ENCODE measurements at places on chromosomes 3 and 15.

DNA sequence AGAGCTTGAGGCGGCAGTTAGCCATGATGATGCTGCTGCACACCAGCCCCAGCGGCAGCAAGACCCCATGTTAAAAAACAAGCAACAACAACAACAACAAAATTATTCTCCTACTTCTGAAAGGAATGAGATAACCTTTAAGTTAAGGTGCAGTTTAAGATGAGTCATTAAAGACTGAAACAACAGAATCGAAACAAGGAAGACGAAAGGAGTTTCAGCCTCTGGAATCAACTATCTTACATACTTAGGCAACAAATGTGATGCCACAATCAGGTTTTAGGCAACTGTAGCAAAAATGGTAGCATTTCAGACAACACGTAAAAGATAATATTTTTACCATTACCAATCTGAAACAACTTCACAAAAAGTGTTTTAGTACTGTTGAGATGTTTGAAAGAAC is 12.2 kb downstream of the SCAANT1 start:
- no peak for DNase-seq

DNA sequence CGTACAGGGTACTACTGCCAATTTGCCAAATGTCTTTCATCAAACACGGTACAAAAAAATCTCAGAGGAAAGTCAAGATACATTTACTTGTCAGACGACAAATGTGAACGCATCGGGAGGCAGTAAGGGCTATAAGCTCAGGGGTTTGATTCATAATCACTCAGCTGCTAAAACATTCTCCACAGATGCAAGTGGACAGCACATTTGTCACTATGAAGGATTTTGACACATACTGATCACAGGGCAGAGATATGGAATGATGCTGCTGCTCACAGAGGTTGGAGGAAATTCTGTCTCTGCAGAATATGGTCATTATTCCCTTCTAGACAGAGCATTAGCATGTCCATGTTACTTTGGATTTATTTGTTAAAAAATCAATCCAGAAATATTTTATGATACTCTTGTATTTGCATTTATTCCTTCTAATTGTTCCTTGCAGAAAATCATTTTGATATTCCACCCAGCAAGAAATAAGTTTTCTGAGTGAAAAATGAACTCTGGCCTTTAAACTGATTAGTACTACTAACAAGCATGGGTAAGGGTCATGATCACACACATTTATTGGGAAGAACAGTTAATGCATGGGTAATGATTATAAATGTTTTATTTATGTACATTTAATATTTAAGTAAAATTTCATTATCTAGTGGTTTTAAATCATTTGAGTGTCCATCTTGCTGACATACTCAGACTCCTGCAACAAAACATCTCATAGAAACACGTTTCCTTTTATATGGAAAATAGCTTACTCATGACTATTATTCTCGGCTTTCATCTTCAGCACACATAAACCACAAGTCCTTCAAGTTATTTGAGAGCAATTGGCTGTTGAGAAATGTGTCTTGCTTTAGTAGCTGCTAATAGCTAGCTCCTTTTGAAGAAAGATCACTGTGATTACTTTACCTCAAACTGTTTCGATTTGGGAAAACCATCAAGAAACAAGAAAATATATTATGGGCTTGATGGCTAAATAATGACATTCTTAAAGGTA is 559.3 kb downstream of the MECOM start:
- no peak for DNase-seq

GRCh38 chr15:89282631-89283030 is 38.9 kb downstream of the FANCI start:
- DNase-seq: no peak

DNA sequence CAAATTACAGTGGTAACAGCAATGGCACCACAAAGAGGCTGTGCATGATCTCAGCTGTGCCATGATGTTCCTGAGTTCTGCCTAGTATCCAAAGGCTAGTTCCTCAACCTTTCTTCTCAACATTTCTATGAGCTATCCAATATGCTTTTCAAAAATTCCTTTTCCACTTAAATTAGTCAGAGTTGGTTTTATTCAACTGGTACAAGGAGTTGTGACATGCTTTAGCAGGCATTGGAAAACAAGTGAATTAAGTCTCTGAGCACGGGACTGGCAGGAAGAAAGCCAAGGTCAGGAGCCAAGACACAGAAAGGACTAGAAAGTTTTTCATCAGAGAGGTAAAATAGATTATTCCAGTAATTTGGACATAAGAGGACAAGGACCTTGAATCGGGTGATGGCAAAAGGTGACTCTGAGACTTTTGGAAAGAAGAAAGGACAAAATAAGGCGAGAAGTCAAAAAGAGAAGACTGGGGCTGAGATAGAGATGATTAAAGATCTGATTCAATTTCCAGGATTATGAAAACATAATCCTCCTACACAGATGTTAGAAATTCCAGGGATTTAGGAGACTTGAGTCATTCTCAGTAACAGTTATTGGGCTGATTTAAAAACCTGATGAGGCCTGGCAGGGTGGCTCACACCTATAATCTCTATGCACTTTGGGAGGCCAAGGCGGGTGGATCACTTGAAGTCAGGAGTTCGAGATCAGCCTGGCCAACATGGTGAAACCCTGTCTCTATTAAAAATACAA is 36.1 kb downstream of the PBRM1 start:
- no peak for DNase-seq

DNA sequence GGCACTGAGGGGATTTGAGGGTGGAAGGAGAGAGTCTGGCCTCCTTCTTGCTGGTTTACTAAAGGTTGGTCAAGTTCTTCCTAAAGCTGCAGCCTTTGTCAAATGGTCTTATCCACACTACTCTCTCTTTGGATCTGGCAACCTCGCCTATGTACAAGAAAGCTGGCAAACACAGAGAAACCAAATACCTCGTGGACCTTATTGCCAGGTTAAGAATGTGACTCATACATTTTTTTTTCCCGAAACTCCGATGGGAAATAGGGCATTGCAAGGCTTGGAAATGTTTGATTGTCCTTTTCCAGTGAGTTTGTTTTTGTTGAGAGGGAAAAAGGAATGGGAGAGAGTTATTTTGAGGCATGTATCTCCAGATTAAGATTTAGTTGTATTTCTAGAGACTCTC is 13.9 kb downstream of the EOMES start:
- no peak for DNase-seq

DNA sequence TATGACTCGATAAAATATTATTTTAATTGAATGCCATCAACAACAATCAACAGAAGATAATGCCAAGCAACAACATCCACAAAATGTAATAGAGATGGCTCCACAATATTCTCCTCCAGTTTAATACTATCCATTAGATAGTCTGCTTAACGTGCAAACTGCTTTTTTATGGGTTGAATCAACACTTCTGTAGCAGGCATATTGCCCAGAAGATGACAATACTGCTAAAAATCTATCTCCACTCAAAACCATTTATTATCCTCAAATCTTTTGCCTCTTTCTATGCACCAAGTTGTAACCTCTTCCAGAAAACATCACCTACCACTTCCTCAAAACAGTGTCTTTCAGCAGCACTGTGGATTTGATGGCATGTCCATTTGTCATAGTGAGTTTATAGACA is 295.7 kb upstream of the LMCD1 start:
- no peak for DNase-seq

- no peak for DNase-seq
Measured at GRCh38 chr3:174191380-174191779, 667.8 kb upstream of the NAALADL2 start.

- no peak for DNase-seq
Measured at GRCh38 chr3:20540066-20540465, 354.1 kb upstream of the SGO1 start.

GRCh38 chr15:36186376-36186775 is 393.1 kb upstream of the CDIN1 start:
- DNase-seq: no peak

GRCh38 chr3:158058495-158059130 is 47.6 kb downstream of the SHOX2 start:
- no peak for DNase-seq

- no peak for DNase-seq
Measured at GRCh38 chr15:49439678-49440395, 16.8 kb downstream of the FGF7 start.

DNA sequence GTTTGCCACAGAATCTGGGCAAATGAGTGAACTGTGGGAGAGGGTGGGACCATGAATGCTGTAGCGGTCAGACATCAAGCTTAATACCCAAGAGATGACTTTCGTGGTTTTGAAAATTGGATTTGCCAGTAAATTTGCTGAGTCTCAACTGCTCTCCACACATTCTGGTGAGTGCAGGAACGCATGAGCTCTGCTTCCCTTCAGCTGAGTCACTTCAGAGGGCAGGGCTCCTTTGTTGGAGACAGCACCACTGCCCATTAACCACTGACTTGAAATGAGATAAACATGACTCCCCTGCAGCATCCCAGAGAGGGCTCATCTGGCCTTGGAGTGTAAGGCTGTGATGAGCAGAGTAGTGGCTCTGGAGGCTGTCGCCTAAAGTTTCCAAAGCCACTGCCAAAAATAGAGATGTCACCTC is 22.6 kb downstream of the RARRES1 start:
- DNase-seq: no peak

DNA sequence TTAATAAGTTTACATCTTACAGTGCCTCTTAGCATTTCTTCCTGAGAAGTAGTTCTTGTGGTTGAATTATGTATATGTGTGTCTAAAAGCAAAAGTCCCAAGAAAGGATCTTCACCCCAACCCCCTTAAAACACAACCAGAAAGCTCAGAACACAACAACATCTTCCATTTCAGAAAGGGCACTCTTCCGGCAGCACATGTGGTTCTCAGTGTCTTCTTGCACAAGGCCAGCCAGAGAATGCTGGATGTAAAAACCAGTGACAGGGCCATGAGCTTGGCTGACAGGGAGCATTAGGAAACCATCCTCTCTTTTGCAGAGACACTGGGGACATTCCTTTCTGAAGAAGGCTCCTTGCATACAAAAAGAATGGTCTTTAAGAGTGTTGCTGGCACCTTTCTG is 45.0 kb downstream of the EEFSEC start:
- no peak for DNase-seq

DNA sequence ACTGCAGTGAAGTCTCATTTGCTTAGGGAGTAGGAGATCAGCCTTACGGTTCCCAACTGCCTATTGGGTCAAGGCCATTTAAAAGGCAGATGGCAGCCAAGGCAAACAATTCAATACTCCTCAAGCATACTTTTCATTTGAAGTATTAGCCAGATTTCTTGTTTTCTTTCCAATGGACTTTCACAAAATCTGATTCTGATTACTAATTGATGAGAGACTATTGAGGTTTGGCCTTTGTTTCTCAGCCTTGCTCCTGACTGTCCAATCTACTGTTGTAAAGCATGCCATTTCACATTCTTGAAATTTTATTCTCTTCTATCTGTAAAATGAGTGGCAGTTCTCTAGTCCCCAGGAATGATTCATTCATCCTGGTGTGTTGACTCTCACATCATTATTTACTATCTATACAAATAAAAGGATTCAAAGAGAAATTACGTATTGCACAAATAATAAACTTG is 166.2 kb upstream of the TGFBR2 start:
- DNase-seq: no peak
